ENCODE measurements at places on chromosomes 2 and 18.

- no peak for DNase-seq
Observed at GRCh38 chr2:241308267-241308666, 7.2 kb downstream of the HDLBP start.

DNA sequence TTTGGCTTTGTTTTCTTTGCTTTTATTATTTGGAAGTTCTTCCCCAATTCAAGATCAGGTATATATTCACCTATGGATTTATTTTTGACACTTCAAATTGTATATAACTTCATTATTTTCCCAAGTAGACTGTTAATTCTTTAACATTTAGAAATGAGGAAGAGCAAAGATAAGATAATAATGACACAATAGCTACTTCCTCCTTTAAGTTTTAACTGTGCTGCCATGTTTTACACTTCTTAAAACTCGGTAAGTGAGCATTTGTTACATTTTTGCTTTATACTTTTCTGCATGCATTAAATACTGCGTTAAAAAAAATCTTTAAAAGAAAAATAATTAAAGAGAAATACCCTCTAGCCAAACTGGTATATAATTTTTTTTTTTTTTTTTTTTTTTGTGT lies 32.5 kb downstream of the SLC66A3 start:
- no peak for DNase-seq

DNA sequence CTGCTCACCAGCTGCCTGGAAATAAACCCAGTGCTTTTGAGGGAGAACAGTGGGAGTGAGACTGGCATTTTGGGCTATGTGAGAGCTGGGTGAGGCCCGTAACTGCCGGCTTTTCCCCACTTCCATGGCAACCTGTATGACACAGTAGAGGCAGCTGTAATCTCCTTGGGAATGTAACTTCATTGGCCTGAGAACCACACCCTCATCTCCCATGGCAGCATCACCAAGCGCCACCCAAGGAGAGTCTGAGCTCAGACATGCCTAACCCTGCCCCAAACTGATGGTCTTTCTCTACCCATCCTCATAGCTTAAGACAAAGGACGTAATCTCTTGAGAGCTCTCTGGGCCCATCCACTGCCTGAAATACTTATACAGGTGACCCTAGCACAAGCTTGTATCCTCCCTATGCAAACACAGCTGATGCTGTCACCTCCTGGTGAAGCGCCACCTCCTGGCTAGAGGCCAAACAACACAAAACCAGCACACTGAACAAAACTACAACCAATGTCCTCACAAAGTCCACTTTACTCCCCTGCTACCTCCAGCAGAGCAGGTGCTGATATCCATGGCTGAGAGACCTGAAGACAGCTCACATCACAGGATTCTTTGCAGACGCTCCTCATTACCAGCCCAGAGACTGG lies 763.4 kb upstream of the NRXN1 start:
- DNase-seq = no peak

GRCh38 chr2:168431301-168432024 lies 24.6 kb upstream of the CERS6 start:
- no peak for DNase-seq

DNA sequence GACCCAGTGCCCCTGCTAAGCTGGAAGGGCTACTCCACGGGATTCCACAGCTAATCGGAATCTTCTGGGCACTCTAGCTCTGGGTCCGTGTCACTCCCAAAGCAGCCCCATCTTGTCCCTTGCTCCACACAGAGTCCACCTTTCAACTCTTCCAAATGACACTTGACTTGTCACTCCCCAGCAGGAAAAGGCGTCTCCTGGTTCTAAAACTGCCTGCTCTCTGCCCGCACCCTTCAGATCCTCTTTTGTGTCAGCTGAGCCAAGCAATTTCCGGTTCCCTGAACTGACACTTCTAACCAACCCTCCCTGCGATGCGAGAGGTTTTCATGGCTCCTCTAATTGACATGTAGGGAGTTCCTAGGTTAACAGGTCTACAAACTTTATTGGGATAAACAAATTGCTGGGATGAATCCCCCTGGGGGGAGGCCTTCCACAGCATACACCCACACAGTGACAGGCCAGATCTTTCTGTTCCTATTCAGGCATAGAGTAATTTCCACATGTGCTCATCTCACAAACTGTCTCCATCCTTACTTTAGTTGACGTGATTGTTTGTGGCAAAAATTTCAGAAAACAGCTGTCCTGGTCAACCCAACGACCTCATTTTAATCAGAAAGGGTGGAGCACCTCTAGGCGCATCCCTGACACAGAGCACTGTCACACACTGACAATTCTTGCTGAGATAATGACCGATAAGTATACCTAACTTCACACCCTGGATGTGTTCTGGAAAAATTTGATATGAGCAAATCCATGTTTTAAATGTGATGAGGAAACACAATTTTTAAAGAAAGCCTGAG lies 104.9 kb downstream of the RBMS1 start:
- no peak for DNase-seq

DNA sequence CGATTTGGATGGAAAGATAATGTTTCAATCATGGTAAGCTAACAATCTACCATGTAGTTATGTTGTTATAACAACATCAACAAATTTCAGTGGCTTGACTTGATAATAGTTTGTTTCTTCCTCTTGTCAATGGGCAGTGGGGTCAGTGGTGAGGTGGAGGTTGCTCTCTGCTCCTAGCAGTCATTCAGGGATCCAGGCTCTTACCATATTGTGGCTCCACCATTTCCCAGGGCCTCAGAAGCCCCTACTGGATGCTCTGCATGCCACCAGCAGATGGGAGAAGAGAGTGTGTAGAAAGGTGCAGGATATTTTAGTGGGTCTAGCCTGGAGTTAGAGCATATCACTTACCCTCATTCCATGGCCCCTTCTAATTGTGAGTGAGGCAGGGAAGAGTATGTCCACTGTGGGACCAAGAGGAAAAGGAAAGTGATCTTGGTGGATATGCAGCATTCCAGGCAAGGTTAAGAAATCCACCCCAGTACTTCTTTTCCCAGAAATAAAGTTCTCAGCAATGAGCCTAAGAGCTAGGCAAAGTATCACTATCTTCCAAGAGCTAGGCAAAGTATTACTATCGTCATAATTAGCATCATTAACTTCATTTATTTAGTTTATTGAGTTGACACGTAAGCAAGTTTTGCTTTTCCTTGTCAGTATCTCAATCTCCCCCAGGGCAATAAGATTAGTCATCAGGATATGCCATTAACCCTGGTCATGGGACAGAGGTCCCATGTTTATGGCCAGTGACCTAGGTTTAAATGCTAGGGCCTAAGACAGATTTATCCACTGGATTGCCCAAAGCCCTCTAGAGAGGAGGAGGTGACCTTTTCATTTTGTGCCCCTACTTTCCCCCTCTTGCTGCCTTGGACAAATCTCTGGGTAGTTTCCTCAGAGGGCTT lies 4.2 kb upstream of the IWS1 start:
- DNase-seq = no peak

GRCh38 chr2:42101206-42102023 lies 53.6 kb downstream of the PKDCC start:
- no peak for DNase-seq
